ENCODE measurements at places on chromosomes 12 and 14.
A peak's percentile ranks its signal among the peaks of the same experiment; 100 is the strongest.

DNA sequence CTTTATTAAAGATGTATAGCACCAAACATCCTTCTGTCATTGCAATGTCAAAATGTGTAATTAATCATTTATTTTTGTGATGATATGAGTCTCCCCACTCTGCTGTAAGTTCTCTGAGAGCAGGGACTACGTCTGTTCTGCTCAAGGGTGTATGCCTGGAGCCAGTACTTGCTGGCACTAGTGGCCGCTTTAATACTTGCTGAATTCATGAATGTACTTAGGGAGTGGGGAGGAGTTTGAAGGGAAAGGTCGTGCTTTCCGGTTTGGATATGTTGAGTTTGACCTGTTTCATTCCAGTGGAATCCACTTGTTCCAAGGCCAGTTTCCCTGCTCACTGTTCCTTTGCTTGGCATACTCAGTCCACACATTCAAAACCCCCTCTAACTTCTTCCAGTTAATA, 1.9 kb upstream of the DCAF5 start:
- DNase-seq, result peak; percentile 23

GRCh38 chr12:96571101-96571862, 81.9 kb downstream of the CFAP54 start:
- no peak for DNase-seq

- no peak for DNase-seq
These were observed 1.5 kb downstream of the TMED8 start for GRCh38 chr14:77375164-77375950.

GRCh38 chr12:30152705-30153104, 369.0 kb upstream of the TMTC1 start:
- DNase-seq, result no peak

DNA sequence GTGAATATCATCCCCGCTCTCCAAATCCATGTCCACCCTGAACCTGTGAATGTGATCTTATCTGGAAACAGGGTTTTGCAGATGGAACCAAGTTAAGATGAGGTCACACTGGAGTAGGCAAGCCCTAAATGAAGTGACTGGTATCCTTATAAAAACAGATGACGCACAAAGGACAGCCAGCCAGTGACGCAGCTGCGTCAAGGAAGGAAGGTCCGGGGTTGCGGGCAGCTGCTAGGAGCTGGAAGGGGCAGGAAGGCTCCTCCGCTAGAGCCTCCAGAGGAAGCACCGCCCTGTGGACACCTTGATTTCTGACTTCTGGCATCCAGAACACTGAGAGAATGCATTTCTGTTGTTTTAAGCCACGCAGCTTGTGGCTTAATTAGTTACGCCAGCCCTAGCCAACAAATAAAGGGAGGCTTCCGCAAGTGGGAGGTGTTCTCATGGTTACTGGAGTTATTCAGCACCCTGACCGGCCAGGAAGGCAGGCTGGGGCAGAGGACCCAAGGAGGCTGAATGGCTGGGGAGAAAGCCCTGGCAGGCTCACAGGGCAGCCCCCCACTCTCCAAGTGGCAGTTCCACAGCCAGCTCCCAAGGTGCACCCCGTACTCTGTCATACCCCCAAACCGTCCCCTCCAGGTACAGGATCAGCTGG, 127.6 kb upstream of the NCOR2 start:
- DNase-seq, result peak; percentile 80

DNA sequence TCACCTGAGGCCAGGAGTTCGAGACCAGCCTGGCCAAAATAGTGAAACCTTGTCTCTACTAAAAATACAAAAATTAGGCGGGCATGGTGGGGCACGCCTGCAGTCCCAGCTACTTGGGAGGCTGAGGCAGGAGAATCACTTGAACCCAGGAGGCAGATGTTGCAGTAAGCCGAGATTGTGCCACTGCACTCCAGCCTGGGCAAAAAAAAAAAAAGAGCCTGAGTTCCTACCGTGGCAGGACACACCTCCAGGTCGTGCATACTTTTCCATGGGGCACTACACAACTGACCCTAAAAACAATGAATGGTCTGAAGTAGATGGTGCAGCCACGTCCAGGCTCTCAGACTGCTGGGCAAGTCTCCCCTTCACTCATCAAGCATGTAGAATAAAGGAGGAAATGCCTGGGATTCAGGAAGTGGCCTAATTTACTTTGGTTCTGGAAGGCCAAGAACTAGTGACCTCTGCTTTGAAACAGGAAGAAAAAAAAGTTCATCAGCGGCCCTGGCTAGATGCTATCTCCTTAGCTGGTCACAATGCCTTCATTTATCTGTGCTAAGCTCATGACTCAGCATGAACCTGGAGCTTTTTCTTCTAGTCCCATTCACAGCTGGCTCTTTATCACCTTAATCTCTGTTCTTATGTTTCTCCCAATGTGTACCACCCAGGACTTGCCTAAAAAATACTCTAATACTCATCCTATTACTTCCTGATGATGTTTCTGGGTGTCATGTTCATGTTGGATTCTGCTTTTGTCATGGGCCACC, 55.8 kb upstream of the OR6J1 start:
- peak; percentile 62 for DNase-seq

DNA sequence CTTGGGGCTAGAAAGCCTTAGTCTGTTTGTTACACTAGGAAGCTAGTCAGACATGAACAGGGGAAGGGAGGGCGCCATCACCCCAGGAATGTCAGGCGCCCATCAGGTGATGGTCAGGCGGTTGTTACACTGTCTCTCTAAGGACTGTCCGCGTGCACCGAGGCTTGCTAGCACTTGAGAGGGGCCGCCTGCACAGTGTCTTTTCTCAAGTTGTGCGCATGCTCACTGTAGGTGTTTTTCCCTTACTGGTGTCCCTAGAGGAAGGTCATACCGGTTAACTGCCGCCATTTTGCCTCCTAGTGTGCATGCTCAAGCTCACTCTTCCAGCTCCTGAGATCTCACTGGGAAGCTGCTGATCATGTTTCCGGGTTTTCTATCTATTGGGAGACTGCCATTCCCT, 855.0 kb upstream of the TMEM132C start:
- DNase-seq, result no peak

DNA sequence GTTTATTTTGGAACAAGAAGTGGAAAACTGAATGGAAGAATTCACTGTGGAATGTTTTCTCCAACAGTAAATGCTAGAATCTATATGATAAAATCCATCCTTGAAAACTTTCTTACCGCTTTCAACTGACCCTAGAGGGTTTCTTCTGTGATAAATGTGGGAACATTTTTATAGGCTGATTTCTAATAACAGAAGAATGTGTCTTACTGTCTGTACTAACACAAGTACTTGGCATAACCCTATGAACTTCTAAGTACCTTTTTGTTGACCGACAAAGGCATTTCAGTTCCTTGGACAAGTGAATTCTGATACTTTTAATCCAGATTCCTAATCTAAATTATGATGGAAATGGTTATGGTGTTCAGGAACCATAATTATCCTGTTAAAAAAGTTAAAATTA, 1109.7 kb upstream of the FLRT2 start:
- DNase-seq, result no peak

DNA sequence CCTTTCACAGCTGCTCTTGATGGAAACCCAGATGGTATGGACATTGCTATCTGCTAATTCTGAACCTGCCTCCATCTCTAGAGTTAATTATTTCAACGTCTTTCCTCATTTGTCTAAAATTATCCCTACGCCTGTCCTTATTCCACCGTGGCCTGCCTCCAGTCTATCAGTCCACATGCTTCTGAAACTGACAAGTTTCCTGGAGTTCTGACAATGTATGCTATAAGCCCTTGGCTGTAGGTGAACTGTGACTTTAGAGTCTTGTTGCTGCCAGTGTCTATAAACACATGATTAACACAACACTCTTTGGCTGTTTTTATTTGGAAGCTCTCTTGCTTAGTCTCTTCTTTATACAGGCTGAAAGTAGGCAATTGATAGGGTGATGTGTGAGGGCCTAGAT, 1052.9 kb downstream of the TMTC2 start:
- DNase-seq, result no peak

DNA sequence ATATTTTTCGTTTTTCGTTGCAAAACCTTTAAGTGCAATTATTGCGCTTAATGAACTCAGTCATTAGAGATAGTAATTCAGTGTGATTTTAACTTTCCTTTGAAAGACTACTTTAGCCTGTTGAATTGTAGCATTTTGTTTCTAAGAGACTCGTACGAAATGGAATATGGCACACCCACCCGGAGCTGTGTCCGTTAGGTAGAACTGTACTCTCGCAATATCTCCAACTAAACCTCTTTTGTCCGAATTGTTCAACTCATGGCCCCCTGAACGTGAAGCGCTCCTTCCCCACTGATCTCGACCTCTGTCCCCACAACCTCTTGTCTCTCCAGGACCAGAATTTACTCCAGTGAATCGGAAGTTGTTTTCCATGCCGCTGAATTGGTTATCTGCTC, 800 bp downstream of the PCNX4 start:
- peak; percentile 57 for DNase-seq

- DNase-seq, result peak; percentile 83
These were observed 146.5 kb downstream of the SAMD4A start for GRCh38 chr14:54713379-54713778.

- peak; percentile 42 for DNase-seq
These were observed 745 bp downstream of the CDCA4 start for GRCh38 chr14:105019861-105020814.

DNA sequence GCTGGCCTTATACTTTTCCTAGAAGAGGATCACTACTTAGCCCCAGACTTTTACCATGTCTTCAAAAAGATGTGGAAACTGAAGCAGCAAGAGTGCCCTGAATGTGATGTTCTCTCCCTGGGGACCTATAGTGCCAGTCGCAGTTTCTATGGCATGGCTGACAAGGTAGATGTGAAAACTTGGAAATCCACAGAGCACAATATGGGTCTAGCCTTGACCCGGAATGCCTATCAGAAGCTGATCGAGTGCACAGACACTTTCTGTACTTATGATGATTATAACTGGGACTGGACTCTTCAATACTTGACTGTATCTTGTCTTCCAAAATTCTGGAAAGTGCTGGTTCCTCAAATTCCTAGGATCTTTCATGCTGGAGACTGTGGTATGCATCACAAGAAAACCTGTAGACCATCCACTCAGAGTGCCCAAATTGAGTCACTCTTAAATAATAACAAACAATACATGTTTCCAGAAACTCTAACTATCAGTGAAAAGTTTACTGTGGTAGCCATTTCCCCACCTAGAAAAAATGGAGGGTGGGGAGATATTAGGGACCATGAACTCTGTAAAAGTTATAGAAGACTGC, 1.5 kb downstream of the MGAT2 start:
- DNase-seq, result no peak

- DNase-seq, result no peak
These were observed 127.1 kb downstream of the NELL2 start for GRCh38 chr12:44748950-44749468.

DNA sequence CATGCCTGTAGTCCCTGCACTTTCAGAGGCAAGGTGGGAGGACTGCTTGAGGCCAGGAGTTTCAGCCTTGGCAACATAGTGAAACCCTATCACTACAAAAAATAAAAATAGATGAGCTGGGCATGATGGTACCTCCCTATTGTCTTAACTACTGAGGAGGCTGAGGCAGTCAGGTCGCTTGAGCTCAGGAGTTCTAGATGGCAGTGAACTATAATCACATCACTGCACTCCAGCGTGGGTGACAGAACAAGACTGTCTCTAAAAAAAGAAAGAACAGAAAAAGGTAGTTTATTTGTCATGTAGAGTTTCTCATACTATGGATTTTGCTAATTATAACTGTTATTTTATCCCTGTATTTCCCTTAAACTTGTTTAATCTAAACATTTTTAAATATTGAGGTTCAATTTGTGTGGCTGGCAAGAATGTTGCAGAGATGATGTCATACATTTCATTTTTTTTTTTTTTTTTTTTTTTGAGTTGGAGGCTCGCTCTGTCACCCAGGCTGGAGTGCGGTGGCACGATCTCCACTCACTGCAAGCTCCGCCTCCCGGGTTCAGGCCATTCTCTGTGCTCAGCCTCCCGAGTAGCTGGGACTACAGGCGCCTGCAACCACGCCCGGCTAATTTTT, 39.7 kb upstream of the ATF7IP start:
- DNase-seq, result no peak

- no peak for DNase-seq
These were observed 35.8 kb downstream of the DAO start for GRCh38 chr12:108915632-108916133.

DNA sequence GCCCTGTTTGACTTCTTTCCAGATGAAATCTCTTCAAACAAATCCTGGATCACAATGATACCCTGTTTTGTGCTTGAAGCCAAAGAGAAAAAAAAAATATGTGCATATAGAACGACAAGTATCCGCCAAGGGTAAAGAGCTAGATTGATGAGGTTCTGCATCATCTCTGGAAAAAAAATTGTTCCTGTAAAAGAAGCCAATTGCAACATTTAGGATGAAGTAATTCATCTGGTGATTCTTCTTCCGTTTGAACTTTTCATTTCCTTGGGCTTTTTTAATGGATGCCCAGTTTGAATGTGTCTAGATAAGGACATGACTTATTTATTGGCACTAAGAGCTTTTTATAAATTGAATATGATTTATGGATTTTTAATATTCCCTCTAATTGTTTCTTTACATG, 38.1 kb upstream of the NPAS3 start:
- peak; percentile 5 for DNase-seq

- DNase-seq, result peak; percentile 79
These were observed 2.9 kb upstream of the ZFP36L1 start for GRCh38 chr14:68795597-68796417.

GRCh38 chr14:92600318-92601053, 86.9 kb downstream of the RIN3 start:
- peak; percentile 78 for DNase-seq

DNA sequence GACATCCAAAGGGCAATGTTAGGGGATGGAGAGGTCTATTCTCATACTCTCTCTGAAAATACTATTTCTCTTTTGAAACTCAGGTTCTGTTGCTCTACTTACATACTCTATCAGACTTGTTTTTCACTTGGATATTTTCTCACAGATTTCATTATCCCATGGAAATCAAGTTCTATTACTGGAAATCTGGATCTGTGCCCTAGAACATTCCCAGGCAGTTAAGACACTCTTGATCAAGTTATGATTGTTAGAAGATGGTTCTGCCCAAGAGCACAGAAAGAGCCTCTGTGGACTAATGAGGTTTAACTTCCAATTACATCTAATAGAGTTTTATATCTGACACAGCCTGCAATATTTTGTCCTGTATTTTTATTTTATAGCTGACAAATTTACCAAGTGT, 591.0 kb upstream of the ATP2B1 start:
- no peak for DNase-seq

DNA sequence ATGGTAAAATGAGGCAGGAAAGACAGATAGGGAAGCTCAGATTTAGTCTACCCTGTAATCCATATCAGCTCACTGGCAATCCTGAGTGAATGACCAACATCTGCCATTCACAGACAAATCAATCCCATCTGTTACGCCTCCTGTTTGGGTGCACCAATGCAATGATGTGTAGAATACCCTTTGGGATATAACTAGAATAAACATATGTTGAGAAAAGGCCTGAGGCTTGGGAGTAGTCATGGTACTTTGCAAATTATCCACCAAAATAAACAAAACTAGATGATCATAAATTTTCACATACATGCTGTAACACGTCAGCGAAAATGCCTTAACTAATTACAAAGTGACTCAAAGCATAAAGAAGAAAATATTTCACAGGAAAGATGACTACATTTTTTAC, 78.8 kb downstream of the KCNC2 start:
- DNase-seq, result no peak

DNA sequence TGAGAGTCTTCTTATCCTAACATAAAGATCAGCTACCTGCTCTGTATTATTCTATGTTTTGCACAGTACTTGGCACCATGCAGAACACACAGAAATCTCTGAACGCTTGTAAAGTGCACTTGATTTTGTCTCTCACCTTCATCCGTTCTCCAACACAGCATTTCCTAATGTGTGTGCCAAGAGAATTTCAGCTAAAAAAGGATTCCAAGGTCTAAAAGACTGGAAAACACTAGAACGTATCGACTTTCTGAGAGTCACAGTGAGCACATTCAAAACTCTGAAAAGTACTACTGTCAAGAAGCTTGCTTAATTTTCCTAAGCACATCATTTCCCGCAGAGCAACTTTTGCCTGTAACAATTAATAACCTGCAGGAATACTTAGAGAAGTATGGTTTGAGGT, 211.1 kb downstream of the ANO2 start:
- DNase-seq, result no peak

All from fibroblast of lung (primary cell).